SJCRH30 (cell line): ENCODE measurements at places on chromosomes 2 and 18. TPM values are rescaled to one million over a fixed set of nuclear protein-coding genes. Genes with fewer than 3 reads are reported as not detected.
A peak's percentile ranks its signal among the peaks of the same experiment; 100 is the strongest.

The DNAJC5G gene
- not detected in 2 replicates for total RNA-seq

The ADD2 gene
- 0.08 and 0.13 TPM in 2 replicates for total RNA-seq

The GALR1 gene
- not detected in 2 replicates for total RNA-seq

The PARD6G gene
- total RNA-seq: 8.2 and 9.1 TPM in 2 replicates

The WDR12 gene
- total RNA-seq: 92.4 and 94.0 TPM in 2 replicates

The HAUS1 gene
- 45.8 and 53.3 TPM in 2 replicates for total RNA-seq

The FBXO15 gene
- 0.36 TPM in 1 of 2 replicates, not detected in the other for total RNA-seq

The ELOA2 gene
- 0.06 TPM in 1 of 2 replicates, not detected in the other for total RNA-seq

The ARHGAP28 gene
- total RNA-seq: 12.6 and 15.1 TPM in 2 replicates

The OBSL1 gene
- 67.8 and 71.6 TPM in 2 replicates for total RNA-seq

DNA sequence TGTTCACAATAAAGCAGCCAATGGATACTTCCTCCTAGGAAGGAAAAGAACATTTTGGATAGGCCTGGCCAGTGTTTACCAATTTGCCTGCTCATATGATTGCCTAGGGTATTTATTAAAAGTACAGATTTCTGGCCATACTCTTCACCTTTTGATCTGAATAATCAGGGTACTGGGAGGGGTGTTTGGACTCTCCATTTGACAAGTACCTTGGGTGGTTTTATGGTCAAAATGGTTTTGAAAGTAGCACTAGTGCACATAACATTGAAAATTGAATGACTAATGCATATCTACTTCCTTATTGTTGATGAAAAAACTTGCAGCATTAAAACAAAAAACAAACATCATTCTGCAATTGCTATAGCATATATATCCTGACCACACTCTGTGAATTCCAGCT is 333.3 kb upstream of the CDH2 start:
- no peak for DNase-seq

DNA sequence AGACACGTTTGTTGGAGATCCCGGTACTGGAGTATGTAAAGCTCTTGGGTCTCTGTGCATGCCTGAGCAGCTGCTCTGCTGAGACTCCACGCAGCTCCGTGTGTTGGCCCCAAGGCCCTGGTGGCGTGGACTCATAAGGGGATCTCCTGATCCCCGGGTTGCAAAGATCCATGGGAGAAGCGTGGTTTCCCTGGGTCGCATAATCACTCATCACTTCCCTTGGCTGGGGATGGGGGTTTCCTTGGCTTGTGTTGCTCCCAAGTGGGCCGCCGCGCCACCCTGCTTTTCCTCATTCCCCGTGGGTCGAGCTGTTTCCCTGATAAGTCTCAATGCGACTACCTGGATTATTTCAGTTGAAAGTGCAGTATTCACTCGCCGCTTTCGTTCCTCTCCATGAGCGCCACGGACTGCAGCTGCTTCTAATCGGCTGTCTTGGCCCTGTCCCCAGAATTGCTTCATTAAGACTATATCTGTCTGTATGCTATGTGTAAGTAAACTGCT is 76.0 kb downstream of the EPC2 start:
- peak; percentile 80 for DNase-seq

GRCh38 chr2:97661927-97662326 is 1.9 kb downstream of the ACTR1B start:
- DNase-seq: no peak

DNA sequence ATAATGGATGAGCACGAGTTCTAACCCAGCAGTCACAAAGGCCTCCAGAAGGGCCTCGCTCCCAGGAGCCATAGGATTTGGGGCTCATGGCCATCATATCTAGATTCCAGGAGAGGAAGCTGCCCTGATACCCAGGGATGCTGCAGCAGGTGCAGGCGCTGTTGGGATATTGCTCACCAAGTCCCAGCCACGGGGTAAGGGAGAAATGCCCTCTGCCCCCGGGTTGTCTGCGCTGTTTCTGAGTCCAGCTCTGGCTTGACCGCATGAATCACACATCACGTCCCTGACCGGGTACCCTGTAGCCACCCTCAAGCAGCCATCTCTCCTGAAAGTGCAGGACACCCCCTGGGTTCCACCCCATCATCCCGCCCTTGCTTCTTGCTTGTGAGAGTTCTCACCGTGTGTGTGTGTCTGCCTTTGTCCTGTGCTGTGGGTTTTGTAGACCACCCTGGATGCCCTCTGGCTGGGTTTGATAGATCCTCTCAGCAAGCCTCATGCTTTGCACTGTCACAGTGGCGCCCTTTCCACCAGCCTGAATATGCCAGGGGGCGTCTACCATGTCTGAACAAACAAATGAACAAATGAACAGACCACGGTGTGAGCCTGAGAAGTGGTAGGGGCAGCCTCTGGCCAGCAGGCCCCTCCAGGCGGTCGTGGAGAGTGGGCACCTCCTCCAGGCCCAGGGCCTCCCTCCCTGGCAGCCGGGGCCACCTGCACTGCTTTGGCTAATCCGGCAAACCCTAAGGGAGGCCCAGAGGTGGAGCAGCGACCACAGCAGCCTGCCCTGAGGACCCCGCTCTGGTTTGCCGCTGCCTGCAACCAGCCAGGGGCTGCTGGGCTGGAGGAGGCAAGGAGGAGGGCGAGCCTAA is 32.1 kb downstream of the ADRA2B start:
- DNase-seq: no peak

DNA sequence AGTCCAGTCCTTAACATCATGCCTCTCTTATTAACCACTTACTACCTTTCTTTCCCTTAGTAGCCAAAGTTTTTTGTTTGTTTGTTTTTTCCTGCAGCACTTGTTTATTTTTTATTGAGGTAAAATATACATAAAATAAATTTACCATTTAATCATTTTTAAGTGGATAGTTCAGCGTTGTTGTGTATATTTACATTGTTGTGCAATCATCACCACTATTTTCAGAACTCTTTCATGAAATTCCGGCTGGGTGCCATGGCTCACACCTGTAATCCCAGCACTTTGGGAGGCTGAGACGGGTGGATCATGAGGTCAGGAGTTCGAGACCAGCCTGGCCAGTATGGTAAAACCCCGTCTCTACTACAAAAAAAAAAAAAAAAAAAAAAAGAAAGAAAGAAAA is 38.1 kb upstream of the LHCGR start:
- no peak for DNase-seq

DNA sequence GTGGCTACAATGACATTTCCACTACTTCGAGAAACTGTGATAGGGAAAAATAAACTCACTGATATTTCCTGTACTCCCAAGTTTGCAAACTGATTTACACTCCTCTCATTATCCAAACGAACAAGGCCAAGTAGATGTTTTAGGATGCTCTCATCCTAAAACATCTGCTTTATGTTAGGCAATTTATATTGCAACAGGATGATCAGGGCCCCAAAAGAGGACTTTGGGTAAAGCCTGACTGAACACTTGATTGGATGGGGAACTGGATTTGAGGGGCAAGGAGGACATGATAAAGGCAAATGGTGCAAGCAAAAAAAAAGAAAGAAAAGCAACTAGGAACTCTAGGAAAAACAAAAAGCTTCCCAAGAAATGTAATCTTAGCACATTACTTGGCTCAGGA is 2.1 kb upstream of the HES6 start:
- peak; percentile 17 for DNase-seq

DNA sequence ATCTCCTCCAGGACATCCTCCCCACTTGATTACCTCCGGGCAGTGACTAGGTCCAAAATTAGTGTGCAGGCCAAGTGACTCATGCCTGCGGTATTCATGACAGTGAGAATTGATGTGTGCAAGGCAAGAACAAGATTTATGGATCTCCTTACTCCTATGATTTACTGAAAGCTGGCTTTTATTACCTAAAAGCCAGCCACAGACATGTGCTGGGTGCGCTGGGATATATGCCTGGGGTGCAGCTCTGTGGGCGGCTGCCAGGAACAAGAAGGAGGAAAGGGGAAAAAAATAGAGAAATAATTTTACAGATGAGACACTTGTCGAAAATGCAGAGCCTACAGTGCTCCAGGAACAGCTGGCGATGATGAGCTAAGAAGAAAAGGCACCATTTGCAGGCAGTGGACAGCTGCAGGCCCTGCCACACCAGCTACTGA is 359.3 kb downstream of the CMPK2 start:
- peak; percentile 76 for DNase-seq

- no peak for DNase-seq
These were observed 324.9 kb downstream of the PAX3 start for GRCh38 chr2:221973902-221974301.

- no peak for DNase-seq
These were observed 480.2 kb upstream of the ACVR2A start for GRCh38 chr2:147364597-147364996.

DNA sequence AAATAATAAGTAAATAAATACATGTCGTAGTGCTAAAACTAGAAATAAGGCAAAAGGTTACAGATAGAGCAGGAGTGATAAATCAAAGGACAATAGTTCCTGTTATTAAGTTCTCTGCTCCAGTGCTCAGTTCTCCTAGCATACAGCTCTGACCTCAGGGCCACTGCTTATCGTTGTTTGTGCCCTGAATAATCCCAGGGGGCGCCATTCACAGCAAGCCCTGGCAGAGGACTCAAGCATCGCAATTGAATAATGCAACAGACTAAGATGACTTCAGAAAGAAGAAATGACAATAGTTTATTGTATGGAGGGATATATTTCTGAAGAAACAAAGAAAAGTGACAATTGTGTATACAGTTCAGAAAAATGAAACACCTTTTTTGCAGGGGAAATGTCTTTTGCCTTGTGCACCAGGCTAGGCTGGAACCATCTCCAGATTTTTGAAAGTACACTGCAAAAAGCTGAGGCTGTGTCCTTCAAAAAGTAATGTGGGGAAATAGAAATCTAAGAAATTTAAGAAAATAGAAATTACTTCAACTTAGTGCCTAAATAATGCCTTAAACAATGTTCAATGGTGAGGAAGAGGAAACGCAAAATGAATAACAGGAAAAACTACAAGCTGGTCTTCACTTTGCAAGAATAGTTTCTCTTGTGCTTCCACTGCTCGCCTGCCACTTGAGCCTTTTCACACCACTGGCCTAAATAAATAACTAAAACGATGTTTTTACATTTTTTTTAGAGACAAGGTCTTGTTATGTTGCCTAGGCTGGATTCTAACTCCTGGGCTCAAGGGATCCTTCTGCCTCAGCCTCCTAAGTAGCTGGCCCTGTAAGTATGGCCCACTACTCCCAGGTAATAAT is 19.0 kb upstream of the CCNYL1 start:
- DNase-seq: no peak

DNA sequence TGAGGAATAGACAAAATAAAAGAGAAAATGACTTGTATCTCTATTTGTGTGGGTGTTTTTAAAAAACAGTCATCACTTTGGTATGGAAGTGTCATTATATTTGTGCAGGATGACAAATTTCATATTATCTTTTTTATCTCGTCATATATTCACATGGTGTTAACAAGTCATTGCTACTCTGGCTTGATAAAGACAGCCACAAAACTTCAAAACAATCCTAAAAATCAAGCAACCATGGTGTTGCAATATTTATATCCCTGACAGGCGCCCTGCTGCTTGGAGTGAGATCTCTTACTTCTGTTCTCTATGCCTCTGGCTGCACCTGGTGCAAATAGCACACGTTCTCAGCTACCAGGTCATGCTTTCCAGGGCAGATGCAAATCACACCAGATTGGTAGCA is 278.0 kb upstream of the EPHA4 start:
- no peak for DNase-seq

- DNase-seq: no peak
These were observed 10.7 kb upstream of the RBM45 start for GRCh38 chr2:178101321-178102079.

GRCh38 chr2:41940060-41940744 is 107.6 kb upstream of the PKDCC start:
- DNase-seq: no peak

- no peak for DNase-seq
These were observed 64.1 kb downstream of the ATAD2B start for GRCh38 chr2:23862716-23863426.

DNA sequence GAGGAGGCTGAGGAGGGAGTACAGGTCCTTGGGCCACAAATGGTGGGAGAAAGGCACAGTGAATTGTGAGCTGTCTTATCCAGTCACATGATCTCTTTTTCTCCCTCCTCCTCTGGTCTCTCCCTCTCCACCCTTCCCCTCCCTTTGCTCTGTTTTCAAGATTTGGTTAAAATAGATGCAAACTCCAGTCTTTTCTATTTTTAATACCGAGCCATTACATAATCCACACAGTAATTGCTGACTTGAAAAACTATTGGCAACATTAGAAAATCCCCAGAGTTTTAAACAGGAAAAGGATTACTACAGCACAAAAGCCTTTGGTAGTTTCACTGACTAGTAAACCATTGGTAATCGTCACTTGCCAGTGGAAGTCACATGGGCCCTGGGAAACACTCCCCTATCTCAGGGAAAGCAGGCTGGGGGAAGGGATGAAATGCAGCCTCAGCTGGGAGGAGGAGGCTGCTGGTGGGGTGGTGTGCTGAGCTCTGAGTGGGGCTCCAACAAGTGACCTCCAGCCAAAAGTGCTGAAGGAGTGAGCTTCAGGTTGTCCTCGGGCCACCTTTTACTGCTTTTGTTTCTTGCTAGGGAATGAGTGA is 57.4 kb upstream of the PCBP1 start:
- DNase-seq: no peak

DNA sequence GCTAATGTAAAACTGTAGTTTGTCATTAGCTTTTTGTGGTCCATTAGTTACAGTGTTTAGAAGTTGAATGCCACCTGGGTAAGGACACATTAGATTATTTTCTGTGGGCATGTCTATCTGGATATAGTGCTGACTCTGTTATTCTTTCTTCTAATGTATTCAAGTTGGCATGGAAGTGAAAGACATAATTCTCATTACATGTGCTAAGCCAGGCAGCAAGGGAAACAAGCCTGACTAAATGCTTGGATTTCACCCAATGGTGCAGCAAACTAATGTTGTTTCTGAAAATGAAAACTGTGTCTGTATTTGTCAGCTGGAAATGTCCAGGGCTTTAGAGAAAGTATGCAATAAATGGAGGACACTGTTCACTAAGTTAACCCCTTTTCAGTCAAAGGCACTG is 100.7 kb downstream of the NUP35 start:
- no peak for DNase-seq

DNA sequence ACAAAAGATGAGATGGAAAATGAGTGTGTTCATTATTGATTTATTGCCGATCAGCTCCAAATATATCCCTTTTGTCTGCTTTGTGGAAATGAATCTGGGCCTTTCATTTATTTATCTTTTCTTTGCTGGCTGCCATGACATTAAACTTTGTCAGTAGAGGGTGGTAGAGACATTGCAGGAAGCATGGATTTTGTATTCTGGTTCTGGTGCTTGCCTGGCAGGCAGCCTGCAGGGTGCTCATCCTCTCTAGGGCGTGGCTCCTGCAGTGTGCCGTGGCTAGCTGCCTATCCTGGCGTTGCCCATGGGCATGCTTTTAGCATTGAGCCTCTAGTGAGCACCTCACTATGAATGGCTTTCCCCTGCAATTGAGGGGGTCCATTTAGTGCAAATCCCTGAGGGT is 593.1 kb downstream of the RNF144A start:
- no peak for DNase-seq

GRCh38 chr18:5628512-5629255 is 84.9 kb upstream of the EPB41L3 start:
- no peak for DNase-seq
